ENCODE measurements at places on chromosomes 16 and 17.

DNA sequence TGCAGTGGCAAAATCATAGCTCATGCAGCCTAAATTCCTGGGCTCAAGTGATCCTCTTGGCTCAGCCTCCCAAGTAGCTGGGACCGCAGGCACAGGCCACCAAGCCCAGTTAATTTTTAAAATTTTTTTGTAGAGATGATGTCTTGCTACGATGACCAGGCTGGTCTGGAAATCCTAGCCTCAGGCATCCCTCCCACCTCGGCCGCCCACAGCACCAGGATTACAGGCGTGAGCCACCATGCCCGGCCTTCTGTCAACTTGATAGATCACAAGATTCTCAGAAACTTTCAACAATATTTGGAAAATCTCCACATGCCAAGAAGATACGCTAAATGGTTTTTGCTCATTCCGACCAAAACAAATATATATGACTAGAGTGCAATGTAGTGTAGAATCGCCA lies 111.0 kb downstream of the ADCY9 start:
- no peak for DNase-seq

DNA sequence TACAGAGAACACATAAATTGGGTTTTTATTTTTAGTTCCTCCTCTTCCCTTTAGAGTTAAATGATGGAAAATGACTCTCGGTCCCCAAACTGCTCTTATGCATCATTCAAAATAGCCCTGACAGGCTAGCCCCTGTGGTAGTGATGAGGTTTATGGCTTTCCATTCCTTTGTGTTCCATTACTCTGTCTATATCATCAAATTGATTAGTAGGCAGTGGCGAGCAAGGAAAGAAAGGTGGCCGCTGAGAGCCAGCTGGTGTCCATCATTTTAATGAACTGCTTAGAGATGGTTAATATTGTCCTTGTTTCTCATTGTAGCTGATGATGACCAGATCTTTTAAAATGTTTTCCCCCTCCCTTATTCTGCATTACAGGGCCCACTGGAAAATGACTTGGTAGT lies 179.5 kb downstream of the PHKB start:
- DNase-seq: no peak

DNA sequence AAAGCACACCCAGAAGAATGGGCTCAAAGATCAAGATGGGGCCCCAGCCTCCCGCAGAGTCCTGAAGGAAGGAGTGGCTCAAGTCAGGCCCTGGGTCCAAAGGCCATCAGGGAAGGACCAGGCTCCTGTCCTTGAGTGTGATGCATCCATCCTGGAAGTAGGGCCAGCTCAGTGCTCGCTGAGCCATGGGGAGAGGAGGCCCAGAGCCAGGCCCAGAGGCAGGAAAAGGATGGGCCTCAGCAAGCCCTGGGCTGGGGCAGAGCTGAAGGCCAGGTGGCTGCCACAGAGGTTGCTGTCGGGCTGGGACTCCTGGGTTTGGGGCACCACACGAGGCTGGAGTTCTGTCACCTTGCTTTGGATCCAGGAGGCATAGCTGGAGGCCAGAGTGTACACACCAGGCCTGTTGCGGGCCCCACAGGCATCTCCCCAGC lies 3.7 kb downstream of the PRSS8 start:
- DNase-seq: no peak

- no peak for DNase-seq
Measured at GRCh38 chr17:63349478-63350000, 96.6 kb downstream of the CYB561 start.

- no peak for DNase-seq
Measured at GRCh38 chr17:60508384-60508980, 17.6 kb downstream of the APPBP2 start.

DNA sequence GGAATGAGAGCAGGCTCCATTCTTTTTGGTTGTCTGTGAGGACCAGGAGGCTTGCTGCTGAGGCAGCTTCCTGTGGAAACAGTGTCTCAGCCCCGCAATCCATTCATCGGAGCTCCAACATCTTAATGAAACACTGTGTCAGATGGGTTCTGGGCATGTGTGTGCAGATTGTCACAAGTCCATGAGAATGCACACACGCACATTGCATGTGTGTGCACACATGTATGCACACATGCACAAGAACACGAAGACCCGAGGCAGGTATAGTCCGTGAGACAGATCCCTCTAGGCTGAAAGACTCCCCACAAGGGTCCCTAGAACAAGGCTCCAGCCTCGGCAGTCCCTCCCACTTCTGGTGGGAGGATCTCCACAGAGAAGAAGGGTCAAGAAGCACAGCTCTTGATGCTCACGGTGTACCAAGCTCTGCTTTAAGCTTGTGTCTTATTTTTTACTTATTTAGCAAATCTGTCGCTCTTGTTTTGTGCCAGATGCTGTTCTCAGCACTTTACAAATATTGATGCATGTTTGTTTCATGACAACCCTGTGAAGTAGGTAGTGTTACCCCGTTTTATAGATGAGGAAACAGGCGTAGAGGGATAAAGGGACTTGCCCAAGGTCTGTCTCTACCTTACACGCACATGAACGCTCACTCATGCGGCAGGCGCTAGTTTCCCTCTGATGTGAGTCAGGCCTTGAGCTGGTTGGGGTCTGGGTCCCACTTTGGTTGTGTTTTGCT lies 213.1 kb downstream of the SEC14L1 start:
- no peak for DNase-seq

DNA sequence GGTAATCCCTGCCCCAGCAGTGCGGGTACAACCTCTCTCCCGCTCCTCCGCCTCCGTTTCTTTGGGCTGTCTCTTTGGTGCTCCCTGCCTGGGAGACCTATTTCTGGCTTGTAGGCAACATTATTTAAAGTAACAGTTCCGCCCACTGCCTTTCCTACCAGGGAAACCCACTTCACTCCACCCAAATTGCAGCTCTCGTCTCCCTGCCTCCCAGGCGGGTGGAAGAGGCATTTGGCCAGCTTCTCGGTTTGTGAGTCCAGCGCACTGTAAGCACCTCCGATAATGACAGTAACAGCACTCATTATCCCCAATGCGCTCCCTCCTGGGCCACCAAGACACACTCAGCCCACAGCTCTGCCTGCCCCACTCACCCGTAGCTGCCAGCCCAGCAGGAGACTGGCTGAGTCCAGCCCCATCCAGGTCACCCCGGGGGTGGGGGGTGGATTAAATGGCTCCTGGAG lies 165.1 kb upstream of the CDC42EP4 start:
- no peak for DNase-seq

GRCh38 chr16:17887963-17888362 lies 417.2 kb upstream of the XYLT1 start:
- DNase-seq: no peak

- DNase-seq: no peak
Measured at GRCh38 chr16:4053301-4053845, 62.9 kb downstream of the ADCY9 start.

GRCh38 chr16:53198933-53199332 lies 144.1 kb downstream of the CHD9 start:
- DNase-seq: no peak

- DNase-seq: no peak
Measured at GRCh38 chr16:56980792-56981724, 8.3 kb upstream of the NLRC5 start.

DNA sequence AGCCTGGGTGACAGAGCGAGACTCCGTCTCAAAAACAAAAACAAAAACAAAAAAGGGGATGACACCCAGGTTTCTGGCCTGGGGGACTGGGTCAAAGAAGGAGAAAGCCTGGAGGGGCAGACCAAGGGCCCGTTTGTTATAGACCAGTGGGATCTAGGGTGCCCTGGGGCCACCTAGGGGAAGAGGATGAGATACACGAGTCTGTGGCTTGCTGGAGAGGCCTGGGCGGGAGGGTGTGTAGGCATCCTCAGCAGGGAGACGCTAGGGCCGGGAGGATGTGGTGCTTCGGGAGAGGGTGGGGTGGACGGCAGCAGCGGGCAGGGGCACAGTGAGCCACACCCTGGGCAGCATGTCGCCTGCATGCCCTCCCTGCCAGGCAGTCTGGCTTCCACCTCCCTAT lies 17.1 kb upstream of the CRK start:
- no peak for DNase-seq

GRCh38 chr17:4947411-4948165 lies 742 bp downstream of the PFN1 start:
- DNase-seq: peak; percentile 50

DNA sequence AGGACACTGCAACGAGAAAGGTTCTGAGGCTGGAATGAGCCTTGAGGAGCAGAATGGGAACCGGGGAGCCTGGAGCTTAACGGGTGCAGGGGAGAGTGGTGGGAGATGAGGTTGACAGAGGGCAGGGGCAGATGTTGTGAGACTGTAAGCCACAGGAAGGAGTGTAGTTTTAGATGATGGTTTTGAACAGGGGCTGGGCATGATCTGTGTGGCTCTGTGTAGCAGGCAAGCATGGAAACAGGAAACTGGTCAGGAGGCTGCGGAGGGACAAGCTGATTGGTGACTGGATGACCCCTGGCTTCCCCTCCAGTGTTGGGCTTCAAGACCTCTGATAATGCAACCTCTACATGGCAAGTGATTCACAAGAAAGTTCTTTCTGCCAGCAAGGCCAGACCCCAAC lies 1.4 kb upstream of the CNGB1 start:
- no peak for DNase-seq

GRCh38 chr16:70467113-70467512 lies 12.7 kb downstream of the FCSK start:
- DNase-seq: no peak

GRCh38 chr16:4116325-4117249 lies at the start of gene ADCY9:
Gene ADCY9 (minus strand): TSS chr16:4116442. CDS start chr16:4115442, 1,000 bp downstream.
- DNase-seq: peak; percentile 54

DNA sequence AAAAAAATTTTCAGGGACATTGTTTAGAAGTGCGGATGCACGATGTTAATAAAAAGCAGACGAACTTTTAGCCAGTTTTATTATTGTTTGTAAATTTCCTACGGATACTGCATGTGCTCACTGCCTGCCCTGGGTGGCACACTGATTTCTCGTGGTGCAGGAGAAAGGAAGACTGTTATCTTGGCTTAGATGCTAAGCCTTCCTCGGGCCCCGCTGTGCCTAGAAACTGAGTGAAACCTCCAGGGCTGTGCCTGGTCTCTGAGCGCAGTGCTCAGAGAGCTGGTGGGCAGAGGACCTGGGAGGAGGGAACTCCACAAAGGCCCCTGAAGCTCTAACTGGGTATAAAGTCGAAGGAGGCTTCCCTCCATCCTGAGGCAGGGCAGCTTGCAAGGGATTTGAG lies 35.4 kb upstream of the TNRC6C start:
- no peak for DNase-seq

GRCh38 chr17:27396045-27396444 lies 60.2 kb upstream of the KSR1 start:
- DNase-seq: no peak

DNA sequence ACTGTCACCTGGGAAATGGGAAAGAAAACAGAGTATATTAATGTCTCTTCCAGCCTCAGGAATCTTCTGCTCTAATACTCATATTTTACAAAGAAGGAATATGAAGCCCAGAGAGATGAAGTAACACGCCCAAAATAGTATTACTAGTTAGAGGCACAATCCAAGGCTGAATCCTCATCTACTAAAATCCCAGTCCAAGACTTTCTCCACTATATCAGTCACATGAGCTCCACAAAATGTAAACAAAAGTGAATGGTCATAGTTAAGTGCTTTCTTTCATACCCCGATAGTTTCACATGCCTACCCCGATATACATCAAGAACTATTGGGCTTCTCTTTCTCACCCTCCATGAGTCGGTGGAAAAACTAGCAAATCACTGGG lies 965 bp downstream of the INTS2 start:
- DNase-seq: no peak

DNA sequence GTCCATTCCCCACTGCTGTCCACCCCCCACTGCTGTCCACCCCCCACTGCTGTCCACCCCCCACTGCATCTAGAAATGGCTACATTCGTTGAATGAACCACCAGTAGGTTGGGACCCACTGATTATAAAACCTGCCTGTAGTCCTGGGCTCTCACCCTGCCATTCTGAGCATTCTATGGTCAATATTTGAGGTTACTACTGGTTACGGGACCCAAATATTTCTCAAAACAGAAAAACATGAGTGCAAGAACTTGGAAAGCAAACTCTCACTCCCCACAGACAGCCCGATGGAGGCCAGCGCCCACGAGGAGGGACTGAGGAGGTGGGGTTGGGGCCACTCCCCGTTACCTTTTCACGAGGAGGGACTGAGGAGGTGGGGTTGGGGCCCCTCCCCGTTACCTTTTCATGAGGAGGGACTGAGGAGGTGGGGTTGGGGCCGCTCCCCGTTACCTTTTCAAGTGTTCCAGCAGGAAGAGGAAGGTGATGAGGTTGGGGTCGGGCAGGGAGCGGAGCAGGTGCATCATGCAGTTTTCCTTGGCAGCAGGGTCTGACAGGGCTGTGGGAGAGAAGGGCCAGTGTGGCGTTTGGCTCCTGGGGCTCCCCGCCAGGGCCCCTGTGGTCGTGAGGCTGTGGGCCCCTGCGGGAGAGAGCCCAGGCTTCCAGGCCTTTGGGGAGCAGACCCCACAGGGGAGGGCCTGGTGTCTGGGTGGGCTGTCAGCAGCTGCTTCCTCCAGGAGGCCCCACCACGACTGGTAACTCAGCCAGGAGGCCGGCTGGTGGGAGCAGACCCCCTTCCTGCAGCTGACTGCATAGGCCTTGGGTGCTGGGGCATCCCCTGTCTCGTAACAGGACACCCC lies 12.5 kb downstream of the TIMM22 start:
- no peak for DNase-seq

DNA sequence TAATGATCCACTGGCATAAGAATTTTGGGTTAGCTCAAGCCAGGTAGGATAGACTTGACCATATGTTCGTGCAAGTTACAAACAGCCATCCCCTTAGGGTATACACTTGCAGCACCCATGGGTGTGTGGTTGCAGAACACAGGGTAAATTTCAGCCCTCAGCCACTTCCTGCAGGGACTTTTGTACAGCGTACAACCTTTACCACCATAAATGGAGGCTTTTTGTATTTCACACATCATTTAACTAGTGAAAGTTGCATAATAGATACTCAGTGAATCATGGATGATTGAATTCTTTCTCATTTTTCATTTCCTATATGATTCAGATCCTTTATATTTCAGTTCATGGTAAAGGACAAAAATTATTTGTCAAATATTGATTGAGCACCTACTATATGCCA lies 473.9 kb downstream of the CDH13 start:
- no peak for DNase-seq

- DNase-seq: no peak
Measured at GRCh38 chr17:49390548-49391324, 23.9 kb downstream of the PHB1 start.

GRCh38 chr17:31425282-31426040 lies 34.0 kb downstream of the RAB11FIP4 start:
- DNase-seq: no peak

DNA sequence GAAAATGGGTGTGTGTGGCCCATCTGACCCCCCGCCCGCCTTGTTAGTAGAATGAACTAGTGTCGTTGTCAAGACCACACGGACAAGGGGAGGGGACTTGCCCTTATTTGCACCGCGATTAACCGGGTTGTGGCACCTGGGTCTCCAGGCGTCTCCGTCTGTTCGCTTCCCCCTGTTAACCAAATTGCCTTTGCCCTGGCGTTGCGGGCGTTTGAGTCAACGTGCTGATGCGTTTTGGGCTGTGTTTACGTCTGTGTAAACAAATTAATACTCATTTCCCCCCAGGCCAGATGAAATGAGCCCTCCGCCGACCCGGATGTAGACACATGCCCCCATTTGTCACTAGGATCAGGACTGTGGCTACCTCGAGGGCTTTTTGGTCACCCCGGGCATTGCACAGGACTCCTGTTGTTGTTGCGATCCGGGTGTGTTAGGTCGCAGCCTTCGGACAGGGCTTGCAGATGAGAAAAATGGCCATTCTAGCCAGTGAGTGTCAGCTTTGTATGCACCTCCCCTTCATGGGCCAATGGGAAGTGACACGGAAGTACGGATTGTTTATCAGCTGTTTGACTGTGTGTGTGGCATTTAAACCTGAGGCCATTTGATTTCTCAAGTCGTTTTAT lies 906 bp downstream of the RBL2 start:
- DNase-seq: peak; percentile 32

Measured in stimulated activated CD8-positive, alpha-beta memory T cell treated with anti-CD3 and anti-CD28 coated beads, Interleukin-15, amount 100 ng/mL, for 4 hours (primary cell).